ENCODE measurements at places on chromosomes 3 and 15.

DNA sequence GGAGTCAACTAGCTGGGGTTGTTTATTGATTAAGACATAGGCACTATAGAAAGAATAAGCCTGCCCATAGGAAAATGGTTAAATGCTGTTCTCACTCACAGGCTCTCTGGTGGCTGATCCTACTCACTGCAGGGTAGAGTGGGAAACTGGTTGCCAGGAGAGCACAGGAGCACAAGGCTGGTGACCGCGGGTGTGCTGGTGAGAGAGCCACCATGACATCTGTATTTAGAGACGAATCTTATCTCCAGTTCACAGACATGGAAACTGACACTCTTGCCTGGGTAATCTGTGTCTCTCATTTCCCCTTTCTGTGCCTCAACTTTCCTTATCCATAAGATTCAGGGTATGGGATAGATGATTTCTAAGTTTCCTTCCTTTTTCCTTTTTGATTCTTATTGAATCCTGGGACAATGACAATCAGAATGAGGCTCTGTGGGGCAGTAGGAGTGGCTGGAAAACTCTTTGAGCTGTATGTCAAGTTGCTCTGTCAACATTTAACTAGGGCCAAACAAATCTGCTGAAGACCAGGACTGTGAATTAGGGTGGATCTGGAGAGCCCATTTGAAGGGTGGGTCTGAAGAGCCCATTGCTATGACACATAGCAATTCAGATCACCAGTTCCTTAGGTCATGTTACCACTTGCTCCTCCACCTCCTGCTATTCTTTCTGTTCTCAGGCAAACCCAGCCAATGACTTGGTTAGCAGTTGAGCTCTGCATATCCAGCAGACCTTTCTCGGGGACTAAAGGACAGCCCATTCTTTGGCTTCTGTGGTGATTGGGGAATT lies 286.1 kb upstream of the TBL1XR1 start:
- DNase-seq: peak; percentile 76

- no peak for DNase-seq
Measured at GRCh38 chr3:72892081-72892775, 4.4 kb downstream of the GXYLT2 start.

DNA sequence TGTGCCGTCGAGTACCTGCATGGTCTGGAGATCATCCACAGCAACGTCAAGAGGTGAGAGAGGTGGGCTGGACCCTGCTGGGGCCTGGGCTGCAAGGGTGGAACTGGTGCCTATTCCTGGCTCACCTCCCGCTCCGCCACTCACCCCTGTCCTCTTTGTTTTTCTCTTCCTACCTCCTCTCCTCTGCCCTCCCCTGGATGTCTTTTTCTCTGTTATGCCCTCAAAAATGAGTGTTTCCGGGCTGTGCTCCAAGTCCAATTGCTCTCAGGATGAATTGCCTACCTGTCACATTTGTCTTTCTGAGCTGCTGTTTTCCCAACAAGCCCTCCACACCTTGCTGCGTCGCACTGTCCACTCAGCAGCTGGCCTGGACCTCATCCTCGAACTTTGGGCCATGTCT lies 28.5 kb upstream of the TATDN2 start:
- DNase-seq: no peak

- no peak for DNase-seq
Measured at GRCh38 chr3:168093229-168093628, 2.5 kb downstream of the GOLIM4 start.

DNA sequence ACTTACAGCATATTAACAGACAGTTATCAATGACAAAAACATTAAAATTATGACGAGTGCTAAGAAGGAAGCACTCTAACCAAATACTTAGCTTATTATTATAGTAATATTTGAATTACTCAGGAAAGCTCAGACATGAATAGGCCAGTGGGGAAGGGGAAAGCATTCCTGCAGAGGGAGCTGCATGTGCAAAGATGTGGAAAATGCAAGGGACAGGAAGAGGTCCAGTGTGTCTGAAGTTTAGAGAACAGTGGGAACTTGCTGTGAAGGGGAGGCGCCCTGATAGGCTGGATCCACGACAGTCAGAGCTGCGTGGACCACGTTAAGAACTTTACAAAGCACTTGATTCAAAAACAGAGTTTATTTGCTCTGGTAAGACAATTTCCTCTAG lies 1.2 kb upstream of the SPICE1 start:
- peak; percentile 72 for DNase-seq

DNA sequence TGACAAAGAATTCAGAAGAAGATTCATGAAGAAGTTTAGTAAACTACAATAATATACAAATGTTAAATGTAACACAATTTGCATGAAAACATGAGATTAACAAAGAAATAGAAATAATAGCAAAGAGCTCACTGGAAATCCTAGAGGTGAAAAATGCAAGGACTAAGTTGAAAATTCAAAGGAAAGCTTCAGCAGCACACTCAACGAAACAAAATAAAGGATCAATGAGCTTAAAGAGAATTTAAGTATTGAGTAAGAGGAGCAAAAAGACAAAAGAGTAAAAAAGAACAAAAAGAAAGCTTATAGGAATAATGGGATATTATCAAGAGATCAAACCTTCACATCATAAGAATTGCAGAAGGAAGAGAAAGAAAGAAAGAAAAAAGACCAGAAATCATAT lies 583.8 kb upstream of the NECTIN3 start:
- DNase-seq: no peak

- DNase-seq: no peak
Measured at GRCh38 chr15:31974154-31974794, 56.0 kb upstream of the CHRNA7 start.

DNA sequence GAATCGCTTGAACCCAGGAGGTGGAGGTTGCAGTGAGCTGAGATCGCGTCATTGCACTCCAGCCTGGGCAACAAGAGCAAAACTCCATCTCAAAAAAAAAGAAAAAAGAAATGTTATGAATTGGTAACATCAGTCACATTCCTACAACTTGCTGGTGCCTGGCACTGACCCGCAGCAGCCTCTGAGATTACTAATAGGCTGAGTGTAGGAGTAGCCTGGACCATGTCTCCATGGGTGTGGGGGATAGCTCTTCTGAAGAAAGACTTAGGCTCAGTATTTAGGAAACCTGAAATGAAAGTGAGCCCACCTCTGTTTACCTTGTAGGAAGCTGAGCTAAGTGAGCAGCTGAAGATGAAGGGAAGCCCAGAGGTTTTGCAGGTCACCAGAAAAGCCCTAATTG lies 148.3 kb downstream of the LRRC28 start:
- no peak for DNase-seq

DNA sequence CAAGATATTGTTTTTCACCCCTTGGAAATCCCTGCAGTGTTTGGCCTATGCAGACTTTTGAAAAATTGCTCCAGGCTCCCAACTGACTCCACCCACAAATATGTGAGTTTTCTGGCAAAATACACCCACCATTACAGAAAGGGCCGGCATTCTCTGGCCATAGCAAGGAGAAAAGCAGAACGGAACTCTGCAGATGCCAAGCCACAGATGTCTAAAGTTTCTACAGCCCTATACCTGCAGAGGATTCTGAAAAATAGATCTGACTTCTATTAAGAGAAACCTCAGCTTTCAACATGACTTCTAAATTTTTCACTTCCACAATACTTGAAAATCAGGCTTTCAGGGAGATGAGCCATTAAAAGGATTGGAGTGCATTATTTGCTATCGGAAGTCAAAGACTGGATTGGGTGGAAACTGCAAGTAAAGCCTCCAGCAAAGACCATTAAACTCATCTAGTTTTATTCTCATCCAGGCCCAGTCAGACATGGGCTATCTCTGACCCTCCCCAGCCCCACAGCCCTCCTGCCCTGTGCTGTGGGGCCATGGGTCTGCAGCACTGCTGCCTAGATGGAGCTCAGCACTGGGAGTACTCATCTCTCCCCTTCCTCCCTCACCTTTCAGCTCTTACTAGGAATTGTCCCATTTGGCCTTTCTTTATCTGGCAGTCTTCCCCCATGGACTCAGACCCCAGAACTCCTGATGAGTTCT lies 243.1 kb upstream of the GOLGA6L4 start:
- no peak for DNase-seq

Measured in T47D (cell line).